Spinal cord (tissue), 10 donors: ENCODE measurements at places on chromosomes 5 and 9.

- DNase-seq, result no peak
These were observed 1045.8 kb upstream of the DMAC1 start for GRCh38 chr9:8845376-8845775.

GRCh38 chr9:74543145-74543544 lies 46.0 kb downstream of the RORB start:
- no peak for DNase-seq

DNA sequence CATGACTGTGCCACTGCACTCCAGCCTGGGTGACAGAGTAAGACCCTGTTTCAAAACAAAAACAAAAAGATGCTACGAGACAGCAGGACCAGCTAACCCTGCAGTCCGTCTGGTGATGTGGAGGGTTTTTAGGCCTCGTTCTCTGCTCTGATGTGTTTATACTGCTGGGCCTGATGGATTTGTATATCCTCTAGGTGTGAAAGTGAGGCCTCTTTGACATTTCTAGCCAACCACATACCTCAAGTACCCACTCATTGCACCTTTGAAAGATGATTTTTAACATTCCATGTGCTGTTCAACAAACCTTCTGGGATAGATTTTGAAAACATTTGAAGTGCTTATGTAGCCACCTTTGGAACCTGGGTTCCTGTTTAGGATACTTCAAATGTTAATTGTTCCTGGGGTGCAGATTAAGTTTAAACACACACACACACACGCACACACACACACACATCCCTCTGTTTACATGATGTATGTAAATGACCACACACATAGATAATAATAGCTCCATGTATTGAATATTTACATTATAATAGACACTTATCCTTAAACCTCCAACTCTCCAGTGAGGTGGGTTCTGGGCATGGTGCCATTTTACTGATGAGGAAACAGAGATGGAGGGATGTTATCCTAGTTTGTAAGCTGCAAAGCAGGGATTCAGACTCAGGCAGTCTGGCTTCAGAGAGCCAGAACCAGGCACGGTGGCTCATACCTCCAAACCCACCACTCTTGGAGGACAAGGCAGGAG lies 48.8 kb upstream of the GOLPH3 start:
- DNase-seq, result no peak

DNA sequence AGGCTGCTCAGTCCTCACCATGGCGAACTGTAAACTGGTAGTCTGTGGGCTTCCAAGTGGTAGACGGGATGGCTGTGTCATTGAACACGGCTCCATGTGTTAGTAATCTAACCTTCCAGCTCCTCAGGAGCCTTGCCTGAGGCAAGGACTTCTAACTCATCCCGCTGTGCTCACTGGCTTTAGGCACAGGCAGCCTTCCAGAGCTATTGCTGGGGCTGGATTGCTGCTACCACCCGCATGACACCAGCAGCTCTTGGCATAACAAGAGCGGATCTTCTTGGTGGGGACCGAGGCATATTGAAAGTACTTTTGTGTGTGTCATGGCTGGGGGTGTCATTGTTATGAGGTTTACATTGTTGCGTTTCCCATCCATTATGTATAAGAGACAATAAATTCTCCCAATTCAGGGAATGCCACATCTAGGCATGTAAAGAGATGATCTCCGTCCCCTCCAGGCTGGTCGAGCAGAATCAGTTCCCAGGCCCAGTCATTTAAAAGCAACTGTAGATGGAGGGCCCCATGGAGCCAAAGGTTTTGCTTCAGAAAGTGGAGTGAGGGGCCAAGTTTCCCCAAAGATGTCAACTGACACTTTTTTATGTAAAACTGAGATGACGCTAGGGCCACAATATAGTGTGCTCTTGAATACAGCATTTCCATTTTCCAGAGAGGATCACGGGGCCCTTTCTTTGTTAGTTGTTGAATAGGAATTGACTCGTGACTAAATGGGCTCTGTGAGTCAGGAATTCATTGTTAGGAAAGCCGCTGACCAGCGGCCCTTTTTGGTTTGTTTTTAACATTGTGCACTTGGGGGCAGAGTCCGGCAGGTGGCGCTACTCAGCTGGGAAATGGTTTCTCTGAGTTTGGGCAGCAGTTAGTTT lies 759.5 kb downstream of the TAF11L14 start:
- DNase-seq, result peak; percentile 89

- no peak for DNase-seq
These were observed 54.1 kb downstream of the GDA start for GRCh38 chr9:72203205-72203803.

- DNase-seq, result peak; percentile 22
These were observed 122.8 kb downstream of the ENC1 start for GRCh38 chr5:74517700-74518099.

- peak; percentile 78 for DNase-seq
These were observed 61.8 kb downstream of the PFDN1 start for GRCh38 chr5:140240987-140241706.

DNA sequence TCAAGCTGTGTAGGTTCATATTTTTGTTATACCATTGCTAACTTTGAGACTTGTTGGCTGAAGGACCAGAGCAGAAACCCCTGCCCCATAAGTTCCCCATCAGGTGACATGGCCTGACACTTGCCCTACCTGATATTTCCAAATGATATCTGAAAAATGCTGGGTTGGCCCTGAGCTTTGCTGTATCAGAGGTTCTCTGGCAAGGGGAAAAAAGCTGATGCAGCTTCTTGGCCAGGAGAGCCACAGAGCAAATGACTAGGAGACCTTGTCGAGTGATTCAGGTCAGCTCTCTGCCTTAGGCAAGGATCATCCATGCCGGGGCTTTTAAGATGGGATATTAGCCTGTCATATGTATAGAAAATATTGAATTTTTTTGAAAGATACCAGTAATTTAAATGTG lies 2.9 kb upstream of the MEGF9 start:
- DNase-seq, result peak; percentile 24

DNA sequence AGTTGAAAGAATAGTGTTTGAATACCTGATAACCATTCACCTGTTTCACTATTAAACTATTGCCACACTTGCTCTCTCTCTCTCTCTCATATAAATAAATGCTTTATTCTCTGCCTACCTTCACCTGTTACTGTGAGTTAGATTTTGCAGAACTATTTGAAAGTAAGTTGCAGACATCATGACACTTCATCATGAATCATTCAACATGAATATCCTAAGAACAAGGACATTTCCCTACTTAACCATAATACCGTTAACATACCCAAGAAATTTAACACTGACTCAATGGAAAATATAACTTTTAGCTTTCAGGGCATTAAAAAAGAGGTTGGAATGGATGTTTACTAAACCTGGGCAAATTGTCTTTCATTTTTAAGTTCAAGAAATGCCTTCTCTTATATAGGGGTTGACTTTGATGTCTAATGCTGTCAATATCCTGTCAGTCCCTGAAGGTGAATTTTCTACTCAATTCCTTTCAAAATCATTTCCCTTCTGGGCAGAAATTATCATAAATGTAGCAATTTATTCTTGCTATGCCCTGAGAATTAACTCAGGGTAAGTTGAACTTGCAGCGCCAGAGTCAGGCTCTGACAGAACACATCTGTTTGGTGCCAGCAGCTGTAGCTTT lies 582.6 kb upstream of the TLE4 start:
- DNase-seq, result no peak

- DNase-seq, result peak; percentile 68
These were observed 1.2 kb downstream of the ZNF608 start for GRCh38 chr5:124745007-124745927.

- no peak for DNase-seq
These were observed 135.8 kb downstream of the TRIM36 start for GRCh38 chr5:115033861-115034260.

DNA sequence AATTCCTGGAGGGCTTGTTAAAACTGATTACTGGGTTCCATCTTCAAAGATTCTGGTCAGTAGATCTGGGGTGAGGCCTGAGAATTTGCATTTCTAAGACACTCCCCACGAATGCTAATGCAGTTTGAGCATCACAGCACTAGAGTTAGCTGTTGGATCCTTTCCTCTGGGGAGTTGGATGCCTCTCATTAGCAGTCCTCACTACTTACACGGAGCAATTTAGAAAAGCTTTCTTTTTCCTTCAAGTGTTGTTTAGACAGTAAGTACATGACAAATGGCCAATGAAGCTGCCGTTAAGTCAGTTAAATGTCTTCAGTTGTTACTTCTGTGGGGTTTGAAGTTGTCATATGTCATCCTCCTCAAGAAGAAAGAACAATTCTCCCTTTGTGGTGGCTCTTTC lies 74.9 kb upstream of the HMHB1 start:
- peak; percentile 68 for DNase-seq

DNA sequence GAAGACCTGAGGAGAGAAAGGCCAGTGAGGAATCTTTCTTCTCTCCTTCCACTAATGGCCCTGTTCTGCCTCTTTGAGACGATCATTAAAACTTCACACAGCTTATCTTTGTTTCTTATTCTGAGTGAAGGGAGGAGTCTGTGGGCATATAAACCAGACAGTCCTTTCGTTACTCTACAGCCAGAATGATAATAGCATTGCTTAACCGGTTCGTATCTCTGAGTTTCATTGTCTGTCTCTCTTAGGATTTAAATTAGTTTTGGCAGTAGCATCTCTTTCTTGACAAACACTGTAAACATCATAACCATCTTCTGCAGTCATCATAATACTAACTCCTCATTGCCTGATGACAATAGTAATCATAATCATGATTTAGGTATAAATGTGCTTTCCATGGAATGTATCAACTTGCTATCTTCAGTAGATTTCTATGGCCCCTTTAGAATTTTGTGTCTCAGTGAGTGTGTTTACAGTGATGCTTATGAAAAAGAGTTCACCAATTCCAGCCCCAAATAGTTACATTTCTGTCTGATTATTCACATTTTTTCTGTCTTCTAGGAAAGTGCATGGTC lies 618.8 kb upstream of the KLF4 start:
- no peak for DNase-seq

DNA sequence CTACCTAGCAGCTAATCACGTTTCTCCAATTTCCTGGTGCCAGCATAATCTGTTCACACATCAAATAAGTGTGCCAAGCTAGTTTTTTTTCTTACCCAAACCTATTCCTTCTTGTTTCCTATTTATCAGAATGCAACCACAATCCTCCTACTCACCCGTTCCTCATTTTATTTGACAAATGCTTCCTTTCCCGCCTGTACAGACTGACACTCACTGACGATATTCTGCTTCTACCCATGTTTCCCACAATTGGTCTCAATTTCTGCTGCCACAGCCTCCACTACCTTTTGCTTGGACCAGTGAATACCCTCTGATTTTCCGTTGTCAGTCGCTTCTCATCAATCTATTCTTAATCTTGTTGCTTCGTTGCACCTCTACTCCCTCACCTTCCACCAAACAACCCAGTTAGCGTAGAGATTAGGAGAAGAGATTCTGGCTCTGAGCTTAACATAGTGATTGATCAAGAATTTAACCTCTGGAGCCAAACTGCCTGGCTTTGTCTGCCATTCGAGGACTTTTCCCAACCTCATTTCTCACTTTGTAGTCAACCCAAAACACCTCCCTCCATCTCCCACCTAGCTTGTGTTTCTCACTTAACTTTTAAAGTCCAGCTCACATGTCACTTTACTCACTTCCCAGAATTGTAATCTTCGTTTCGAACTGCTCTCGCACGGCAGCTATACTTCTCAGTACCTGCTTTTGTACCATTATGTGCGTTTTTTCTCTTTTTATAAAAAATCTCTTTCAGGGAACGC lies 729 bp upstream of the TMEM38B start:
- no peak for DNase-seq

DNA sequence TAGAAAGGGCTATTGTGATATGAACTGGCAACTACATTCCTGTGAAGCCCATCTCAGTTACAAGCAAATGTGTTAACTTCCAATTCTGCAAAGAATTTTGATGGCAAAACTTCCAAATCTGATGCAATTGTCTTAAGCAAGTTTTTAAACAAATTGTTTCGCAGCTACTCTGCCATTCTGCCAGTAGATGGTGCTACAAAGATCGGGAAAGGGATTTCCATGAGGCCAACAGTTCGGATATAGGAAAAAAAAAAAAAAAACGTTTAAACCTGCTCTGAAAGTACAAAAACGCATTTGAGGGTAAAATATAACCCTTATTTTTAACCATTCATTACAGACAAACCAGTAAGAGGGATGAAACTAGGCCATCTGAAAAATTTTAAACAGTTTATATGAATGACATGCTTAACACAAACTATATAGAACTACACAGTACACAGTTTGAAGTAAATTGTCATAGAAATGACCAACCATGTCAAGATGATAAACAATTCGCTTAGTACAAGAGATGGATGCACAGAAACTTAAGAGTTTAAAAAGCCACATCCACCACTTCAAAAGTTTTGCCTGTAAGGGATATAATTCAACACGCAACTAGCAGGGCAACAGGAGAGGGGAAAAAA lies 2.2 kb downstream of the HNRNPA0 start:
- DNase-seq, result no peak
